ENCODE measurements at places on chromosomes 3 and 15.

- no peak for DNase-seq
Measured at GRCh38 chr3:59994732-59995304, 945.0 kb upstream of the CFAP20DC start.

- no peak for DNase-seq
Measured at GRCh38 chr3:150414258-150414657, 6.2 kb downstream of the TSC22D2 start.

- no peak for DNase-seq
Measured at GRCh38 chr3:42102571-42102970, 11.4 kb downstream of the TRAK1 start.

- DNase-seq = no peak
Measured at GRCh38 chr3:194011807-194012206, 124.1 kb upstream of the HES1 start.

GRCh38 chr3:134057006-134057653 lies 27.4 kb upstream of the SLCO2A1 start:
- no peak for DNase-seq

DNA sequence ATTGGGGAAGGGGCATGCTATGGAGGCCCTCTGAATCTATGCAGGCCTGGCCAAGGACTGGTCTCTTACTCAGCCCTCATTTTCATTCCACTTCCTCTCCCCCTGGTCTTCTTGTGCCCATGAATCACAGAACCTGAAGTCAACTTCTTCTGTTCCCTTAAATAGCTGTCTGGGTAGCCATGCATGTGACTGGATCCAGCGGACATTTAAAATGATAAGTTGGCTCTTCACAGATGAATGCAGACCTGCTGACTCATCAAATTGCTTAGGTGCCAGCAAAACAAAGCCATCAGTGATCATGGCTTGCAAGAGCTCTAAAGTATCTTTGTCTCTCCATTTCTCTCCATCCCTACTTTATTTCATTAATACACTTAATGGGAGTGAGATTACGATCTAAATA lies 90.1 kb upstream of the CADPS start:
- DNase-seq = no peak

GRCh38 chr15:51065261-51065660 lies 29.4 kb downstream of the TNFAIP8L3 start:
- no peak for DNase-seq

GRCh38 chr3:30073622-30074021 lies 532.8 kb upstream of the TGFBR2 start:
- no peak for DNase-seq

- DNase-seq = no peak
Measured at GRCh38 chr15:43911235-43911781, 84.5 kb downstream of the WDR76 start.
